Calu3 (cell line): ENCODE measurements at places on chromosomes 12 and 14.

DNA sequence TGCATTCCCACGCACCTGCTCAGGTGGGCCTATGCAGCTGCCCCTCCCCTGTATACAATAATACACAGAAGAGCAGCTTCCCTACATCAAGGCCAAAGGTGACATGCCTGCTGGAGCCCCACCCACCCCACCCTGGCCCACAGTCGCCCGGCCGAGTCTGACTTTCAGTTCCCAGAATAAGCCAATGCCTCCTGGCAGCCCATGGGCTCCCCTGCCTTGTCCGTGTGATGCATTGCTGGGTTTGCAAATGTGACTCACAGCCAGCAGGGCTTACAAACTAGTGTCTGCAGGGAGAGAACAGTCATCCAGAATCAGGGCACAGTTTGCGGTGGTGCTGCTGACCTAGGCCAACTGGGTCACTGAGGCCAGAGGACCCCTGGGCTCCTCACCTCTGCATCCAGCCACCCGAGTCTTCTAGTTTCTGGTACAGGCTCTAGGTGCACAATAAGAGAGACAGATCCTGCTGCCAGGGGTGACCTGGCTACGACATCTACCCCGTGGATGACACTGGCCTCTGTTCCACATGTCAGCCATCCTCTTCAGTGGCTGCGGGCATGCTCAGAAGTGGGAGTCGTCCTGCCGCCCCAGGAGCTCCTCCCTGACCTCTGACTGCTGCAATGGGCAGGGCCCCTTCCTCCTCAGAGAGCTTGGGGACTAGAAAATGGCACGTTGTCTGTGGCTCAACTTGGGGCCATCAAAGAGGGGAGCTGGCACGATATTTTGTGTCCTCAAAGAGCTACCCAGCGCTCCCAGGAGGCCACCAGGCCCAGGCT is 84.5 kb downstream of the CHGA start:
- DNase-seq, result no peak

DNA sequence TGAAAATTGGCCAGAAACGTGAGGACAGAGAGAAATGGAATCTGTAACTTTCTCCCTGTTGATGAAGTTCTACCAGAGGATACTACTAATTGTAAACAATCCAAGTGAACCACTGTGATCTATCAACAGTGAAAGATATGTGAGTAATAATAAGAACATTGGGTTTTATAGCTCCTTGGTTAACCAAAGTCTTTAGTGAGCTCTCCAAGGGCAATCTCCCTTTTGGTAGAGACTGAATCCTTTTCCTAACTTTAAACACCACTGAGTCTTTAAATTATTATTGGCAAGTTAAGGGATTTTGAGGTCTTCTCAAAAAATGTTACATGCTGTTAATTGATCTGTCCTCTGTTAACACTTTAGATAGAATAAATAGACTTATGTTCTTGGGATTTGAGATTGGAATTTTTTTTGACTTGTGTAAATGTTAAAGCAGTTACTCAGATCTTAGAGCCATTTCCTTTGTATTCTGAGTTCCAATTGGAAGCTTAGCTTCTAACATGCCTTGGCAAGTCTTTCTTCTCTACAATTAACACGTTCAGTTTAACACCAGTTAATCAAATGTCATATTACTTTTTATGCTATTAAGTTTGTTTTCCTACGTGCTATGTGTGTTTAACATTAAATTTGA is 338.2 kb upstream of the DDHD1 start:
- DNase-seq, result no peak

GRCh38 chr12:79156846-79157463 is 292.4 kb downstream of the SYT1 start:
- no peak for DNase-seq

- DNase-seq, result no peak
Measured at GRCh38 chr12:92404259-92404894, 258.7 kb upstream of the BTG1 start.

GRCh38 chr12:48185181-48185919 is 1.9 kb downstream of the CCDC184 start:
- DNase-seq, result no peak

GRCh38 chr12:123433615-123434014 is 2.9 kb downstream of the RILPL2 start:
- no peak for DNase-seq

DNA sequence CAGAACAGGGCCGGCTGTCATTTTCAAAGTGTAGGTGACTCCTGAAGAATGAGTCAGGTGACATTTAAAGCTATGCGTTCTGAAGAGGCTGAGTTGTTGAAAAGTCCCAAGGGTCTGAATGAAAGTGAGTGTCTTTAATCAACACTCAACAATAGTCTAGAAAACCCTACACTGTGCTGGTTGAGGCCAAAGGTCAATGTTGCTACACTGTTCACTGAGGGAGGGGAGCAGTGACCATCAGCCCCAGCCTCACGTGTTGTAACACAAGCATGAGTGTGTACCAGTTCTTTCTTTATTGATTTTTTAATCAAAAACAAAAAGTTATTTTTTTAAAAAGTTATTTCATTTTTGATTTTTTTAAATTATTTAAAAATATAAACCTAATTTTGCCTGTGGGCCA is 418.8 kb upstream of the LRFN5 start:
- DNase-seq, result no peak

- DNase-seq, result no peak
Measured at GRCh38 chr12:86247871-86248270, 8.3 kb downstream of the MGAT4C start.

DNA sequence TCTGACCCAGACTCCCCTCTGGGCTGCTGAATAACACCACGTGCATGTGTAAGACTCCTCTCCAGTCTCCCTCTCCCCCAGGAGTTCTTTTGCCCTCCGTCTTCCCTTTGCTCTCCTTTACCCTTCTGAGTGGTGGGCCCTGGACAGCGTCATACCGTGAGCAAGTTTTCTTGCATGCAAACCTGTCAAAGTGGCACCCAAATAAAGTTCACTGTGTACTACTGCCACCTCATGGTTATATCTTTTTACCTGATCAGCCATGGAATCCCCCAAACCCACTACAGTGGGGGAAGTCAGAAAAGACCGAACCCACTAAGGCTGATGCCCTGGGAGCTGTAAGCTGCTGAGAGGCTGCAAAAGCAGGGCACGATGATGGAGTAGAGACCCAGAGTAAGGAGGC is 131.1 kb upstream of the VRK1 start:
- DNase-seq, result no peak
